NCI-H460 (cell line): ENCODE measurements at places on chromosomes 7 and 10. TPM values are rescaled to one million over a fixed set of nuclear protein-coding genes. Genes with fewer than 3 reads are reported as not detected.

GRCh38 chr10:130053561-130053960, 57.1 kb downstream of the C10orf143 start:
- no peak for DNase-seq

DNA sequence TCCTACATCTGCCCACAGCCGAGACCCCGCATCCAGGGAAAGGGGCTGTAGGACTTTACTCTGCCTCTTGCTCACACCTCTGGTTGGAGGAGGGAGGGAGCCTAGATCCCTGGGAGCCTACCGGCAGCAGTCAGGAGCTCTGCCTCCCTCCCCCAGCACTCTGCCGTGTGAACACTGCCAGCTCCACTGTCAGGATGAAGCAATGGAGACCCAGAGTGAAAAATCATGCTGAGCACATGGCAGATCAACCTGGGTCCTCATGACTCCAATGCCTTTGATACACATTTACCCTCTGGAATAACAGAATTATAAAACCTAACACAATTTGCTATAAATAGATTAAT, 477.7 kb downstream of the TNS3 start:
- DNase-seq: no peak

GRCh38 chr7:143892527-143893300, 9.3 kb downstream of the TCAF1 start:
- peak; percentile 24 for DNase-seq

CYP2C19 gene
- not detected in 2 replicates for total RNA-seq

DNA sequence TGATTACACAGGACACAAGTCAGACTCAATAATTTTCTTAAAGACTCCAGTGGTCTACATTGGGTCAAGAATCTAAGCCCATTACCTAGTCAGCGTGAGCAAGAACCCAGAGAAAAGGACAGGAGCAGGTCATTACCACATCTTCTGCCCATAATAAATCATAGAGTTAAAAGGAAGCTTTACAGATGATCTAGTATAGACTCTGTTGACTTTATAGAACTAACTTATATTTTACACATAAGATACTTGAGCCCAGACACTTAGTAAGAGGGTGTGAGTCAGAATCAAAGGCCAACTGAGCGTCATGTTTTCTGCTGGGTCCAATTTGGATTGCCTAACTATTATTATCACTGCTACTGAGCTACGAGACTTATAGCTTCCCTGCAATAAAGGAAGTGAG, 206.1 kb upstream of the NPSR1 start:
- no peak for DNase-seq

STEAP1 gene
- 3.6 and 3.8 TPM in 2 replicates for total RNA-seq
